ENCODE measurements at places on chromosomes 13 and 19.
A peak's percentile ranks its signal among the peaks of the same experiment; 100 is the strongest.

DNA sequence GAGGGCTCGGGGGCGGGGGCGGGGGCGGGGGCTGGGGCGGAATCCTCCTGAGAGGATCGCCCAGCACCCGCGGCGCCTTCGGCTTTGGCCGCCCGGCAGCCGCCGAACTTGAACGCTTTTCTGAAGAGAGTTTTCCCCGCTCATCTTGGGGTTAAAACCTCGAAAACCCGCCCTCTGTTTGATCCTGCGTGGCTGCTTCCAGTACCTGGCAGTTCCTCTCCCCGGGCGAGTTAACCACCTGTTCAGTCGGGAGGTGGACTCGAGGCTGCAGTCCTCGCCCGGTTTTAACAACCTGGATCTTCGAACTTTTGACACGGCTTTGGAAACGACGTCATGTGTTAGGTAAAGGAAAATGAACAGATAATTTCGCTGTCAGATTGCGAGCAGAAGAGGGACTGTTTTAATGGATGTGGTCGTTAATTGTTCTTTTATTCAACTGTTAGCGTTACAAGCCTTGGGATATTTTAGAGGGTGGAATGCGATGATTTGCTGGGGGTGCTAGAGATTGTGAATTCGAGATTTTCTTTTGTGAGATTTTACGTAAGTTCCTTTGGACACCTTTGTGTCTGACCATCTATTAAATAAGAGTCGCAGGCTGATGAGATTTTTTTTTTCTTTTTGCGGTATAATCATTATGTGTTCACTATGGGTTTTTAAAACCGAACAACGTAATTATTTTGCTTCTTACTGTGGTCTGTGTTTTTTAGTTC, 1.0 kb downstream of the FNDC3A start:
- peak; percentile 86 for DNase-seq

GRCh38 chr19:54434112-54434872, 14.7 kb upstream of the LENG8 start:
- DNase-seq, result no peak

GRCh38 chr13:32624441-32624840, 38.2 kb downstream of the PDS5B start:
- no peak for DNase-seq

GRCh38 chr13:47085346-47085745, 188.5 kb upstream of the HTR2A start:
- DNase-seq, result no peak

DNA sequence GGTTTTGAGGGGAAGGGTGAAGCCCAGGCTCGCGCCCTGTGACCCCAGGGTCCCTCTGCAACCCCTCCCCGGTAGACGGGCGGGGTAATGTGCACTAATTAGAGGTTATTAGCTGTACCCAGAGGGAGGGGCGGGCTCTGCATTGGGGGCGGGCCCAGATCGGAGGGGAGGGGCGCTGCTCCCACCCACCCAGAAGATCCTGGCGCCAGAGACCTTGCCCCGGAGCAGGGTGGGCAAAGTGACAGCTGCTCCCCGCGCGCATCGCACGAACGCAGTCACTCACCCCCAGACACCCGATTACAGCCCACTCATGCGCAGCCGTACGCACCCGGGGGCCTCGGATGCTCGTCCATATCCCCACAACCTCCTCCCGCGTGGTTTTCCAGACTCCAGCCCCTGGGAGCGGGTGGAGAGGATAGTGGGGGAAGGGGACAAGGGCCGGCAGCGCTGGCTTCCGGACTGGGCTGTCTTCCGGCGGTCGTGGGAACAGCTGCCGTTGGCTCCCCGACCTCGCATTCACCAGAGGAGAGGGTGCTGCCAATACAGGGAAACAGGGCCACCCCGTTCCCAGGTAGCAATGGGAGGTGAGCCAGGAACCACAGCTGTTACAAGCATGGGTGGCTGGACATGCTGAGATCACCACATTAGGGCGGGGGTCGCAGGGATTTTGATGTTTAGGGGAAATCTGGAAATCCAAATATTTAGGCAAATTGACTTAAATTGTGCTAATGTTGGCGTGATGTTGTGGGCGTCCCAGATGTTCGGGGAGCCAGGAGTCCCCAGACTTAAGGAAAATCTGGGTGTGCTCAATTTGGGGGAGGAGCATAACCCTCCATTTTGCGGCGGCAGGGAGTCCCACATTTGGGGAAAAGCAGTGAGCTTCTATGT, 2.9 kb upstream of the HOOK2 start:
- peak; percentile 78 for DNase-seq

DNA sequence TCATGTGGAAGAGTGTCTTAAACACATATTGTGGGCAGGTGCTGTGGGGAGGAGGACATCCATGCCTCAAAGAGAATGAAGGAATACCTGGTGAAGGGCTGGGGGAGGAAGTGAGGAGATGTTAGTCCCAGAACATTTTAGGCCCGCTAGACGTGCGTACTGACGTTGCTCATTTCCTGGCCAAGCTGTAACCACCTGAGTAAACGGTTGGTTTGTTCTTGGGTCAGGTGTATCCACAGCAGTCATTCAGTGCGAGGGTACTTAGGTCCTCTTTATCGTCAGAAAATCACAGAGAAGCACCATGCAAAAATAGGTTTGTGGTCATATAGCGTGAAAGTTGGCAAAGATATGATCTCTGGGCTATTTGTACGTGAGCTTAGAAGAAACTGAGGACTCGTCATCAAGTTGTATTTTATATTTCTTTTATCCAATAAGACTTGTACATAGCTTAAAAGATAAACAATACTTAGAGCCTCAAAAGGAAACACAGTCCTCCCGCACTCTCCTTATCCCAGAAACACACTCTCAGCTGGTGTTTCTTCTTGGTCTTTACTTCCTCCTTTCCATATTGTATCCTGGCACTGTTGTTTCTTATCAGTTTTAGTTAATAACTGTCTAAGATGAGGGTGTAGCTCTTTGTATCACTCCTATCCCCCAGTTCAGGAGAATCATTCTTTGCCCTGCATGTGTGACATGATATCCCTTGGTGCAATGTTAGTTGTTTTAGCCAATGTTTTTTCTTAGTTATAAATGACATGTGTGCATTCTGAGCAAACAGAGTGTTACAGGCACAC, 52.0 kb downstream of the ARHGEF7 start:
- no peak for DNase-seq

- DNase-seq, result no peak
Observed at GRCh38 chr19:7006135-7006704, 15.0 kb downstream of the MBD3L2B start.

DNA sequence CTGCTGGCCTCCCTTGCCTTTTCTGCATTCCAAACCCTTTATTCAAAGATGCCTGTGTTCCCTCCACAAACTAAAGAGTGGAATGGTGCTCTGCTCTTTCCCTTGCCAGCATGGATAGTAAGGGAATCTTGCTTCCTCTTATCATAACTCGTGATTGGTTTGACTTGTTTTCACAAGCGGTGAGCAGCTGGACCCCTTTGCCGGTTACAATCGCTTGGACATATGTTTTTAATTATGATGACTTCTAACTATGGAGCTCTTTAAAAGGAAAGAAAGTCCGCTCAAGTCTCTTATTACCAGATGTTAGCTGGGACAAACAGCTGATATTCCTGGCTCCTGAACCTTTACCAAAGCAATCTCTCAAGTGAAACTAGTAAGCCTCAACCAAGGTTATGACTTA, 1094.7 kb downstream of the UQCRFS1 start:
- DNase-seq, result no peak

DNA sequence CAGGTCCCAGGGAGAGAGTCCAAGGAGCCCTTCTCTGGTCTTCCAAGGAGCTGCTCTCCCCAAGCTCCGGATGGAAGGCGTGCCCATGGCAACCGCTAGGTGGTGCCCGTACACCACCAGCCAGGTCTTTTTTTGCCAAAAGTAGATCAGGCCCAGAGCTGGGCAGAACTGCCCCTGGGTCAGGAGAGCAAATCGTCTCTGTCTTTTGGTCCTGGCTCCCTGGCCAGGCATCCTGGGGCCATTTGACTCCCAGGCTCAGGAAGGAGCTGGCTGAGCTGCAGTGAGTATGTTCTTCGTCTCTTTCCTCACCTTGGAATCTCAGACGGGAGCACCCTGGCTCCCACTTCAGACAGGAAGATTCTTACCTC, 24.6 kb upstream of the BCL3 start:
- peak; percentile 90 for DNase-seq

GRCh38 chr13:30880856-30881155, 25.3 kb upstream of the MEDAG start:
- no peak for DNase-seq

DNA sequence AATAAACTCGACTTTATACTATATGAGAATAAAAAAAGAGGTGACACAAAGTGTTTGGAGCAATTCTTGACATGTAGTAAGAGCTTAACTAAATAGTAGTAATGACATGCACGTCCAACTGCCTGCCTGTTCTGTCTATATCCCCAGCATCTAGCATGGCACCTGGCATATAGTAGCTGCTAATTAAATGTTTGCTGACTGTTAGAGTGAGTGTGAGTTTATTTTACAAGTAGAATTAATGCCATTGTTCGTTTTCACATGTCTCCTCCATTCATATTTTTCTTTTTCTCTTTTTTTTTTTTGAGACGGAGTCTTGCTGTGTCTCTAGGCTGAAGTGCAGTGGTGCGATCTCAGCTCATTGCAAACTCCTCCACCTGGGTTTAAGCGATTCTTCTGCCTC, 38.4 kb upstream of the RNF113B start:
- no peak for DNase-seq

Data from transverse colon (tissue), 4 donors.